ENCODE measurements at places on chromosomes 7 and 10.

DNA sequence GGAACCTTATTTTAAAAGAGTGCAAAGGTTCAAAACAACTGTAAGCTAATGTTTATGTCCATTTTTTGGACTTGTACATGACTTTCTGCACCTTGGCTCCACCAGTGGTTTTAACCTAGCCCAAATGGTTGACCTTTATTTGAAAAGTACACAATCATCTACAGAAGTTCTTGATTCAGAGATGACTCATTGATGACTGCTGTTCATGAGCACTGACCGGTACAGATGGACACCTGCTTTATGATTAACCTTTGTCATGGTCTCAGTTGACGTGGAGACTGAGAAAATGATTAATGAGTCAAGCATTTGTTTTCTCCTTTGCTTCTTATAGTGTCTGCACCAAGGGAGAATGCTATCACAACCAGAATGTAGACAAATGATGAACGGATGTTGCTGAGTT, 55.7 kb upstream of the PTER start:
- DNase-seq, result no peak

DNA sequence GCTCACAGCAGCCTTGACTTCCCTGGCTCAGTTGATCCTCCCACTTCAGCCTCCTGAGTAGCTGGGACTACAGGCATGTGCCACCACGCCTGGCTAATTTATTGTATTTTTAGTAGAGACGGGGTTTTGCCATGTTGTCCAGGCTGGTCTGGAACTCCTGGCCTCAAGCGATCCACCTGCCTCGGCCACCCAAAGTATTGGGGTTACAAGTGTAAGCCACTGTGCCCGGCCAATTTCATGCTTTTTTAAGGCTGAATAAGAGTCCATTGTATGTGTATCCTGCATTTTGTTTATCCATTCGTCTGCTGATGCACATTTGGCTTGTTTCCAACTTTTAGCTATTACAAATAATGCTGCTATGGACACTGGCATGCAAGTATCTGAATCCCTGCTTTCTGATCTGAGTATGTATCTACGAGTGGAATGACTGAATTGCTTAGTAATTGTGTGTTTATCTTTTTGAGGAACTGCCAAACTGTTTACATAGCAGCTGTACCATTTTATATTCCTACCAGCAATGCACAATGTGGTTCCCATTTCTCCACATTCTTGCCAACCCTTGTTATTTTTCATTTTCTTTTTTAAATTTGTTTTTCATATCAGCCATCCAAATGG, 37.3 kb upstream of the TPST1 start:
- no peak for DNase-seq

- DNase-seq, result peak; percentile 58
Observed at GRCh38 chr10:3783316-3783681, 1.7 kb downstream of the KLF6 start.

GRCh38 chr7:37683246-37684120, at the start of gene GPR141:
GPR141 (plus strand) TSS chr7:37683766; CDS start chr7:37740394, 56,628 bp downstream.
- no peak for DNase-seq

- no peak for DNase-seq
Observed at GRCh38 chr7:76338298-76339084, 20.3 kb downstream of the YWHAG start.

GRCh38 chr7:137395420-137395819, 51.9 kb upstream of the PTN start:
- no peak for DNase-seq

GRCh38 chr7:139294241-139294640, 46.9 kb upstream of the FMC1 start:
- no peak for DNase-seq

DNA sequence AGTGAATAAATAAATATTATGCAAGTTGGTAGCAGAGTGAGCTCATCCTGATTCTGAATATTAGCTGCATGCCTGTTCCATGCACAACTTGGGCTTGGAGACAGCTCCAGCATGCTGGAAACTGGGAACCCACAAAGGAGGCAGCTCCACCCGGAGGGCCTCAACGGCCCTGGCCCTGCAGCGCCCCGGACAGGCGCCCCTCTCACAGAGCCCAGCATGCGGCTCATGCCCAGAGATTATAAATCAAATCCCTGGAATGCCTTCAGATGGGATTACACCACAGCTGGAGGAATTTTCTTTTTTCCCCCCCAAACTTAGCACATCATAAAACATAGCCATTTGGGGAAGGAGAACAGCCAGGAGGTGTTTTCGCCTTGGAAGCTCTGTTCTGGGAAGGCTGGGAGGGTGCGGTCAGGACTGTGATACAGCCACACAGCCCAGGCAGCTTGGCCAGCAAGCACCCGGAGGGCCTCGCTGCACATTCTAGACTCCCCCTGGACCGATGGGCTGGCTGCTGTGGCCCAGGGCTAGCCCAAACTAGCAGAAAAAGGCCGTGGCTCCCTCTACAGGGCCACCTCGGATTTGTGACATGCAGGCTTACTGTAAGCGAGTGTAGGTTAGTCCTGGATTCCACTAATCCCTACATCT, 102.4 kb downstream of the PTPN20 start:
- DNase-seq, result no peak

GRCh38 chr7:75727881-75728593, 10.7 kb downstream of the HIP1 start:
- peak; percentile 95 for DNase-seq

DNA sequence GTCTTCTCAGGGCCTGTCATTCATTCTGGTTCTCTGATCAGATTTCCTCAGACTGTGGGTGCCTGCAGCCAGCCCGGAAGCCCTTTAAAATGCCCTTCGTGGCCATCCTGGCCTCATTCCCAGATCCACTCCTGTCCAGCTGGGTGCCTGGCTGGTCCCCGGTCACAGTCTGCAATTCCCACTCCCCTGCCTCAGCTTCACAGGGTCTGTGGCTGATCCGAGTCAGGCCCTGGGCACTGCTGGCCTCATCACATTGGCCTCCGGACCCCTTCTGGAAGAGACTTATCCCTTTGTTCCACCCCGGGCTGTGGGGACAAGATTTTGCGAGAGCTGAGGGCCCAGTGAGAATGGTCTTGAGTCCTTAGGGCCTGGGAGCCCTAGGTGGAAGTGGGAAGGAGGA, 12.1 kb downstream of the DOCK1 start:
- no peak for DNase-seq

DNA sequence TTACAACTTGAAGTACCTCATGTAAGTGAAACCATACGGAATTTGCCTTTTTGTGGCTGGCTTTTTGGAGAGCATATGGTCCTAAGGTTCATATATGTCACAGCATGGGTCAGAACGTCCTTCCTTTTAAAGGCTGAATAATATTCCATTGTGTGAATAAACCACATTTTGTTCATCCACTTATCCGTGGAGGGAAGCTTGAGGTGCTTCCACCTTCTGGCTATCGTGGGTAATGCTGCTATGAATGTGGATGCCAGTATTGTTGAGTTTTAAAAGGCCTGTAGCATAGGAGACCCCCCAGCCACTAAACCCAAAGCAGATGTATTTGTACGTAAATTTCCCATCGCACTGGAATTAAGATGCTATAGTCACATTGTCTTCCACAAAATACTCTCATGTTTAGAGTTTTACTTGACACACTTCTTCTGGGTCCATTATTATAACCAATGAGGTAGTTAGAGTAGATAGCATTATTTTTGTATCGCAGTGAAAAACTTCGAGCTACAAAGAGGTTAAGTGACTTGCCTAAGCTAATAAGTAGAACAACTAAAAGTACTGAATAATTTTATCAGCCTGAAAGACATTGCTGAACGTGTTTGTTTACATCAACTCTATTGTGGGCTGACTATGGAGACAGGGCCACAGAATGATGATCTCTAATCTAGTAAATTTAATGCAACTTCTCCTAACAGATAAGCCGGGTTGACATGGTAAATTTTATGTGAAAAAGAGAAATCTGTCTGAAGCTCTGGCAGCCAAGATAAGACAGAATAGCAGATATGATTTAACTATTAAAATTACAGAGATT, 183.0 kb upstream of the CTBP2 start:
- DNase-seq, result peak; percentile 44
